ENCODE measurements at places on chromosomes 4 and X.

GRCh38 chr4:47852136-47852535, 14.3 kb upstream of the CORIN start:
- DNase-seq: no peak

- DNase-seq: no peak
Observed at GRCh38 chrX:145865082-145865481, 47.5 kb downstream of the SLITRK2 start.

DNA sequence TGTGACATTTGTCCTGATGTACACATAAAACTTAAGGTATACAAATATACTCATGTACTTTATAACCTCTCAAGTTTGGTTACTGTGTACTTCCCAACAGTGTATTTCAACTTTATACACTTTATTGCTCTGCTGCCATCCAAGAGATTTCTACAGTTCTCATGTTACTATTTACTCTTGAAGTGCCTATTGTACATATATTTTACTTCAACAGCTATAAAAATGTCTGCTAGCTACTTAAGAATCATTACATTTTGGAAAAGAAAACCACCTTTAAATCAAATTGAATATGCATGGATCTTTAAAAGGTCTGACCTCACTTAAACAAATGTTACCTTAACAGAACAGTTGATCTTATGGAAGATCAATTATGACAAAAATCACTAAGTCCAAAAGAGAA, 1056.4 kb downstream of the ADGRL3 start:
- no peak for DNase-seq

DNA sequence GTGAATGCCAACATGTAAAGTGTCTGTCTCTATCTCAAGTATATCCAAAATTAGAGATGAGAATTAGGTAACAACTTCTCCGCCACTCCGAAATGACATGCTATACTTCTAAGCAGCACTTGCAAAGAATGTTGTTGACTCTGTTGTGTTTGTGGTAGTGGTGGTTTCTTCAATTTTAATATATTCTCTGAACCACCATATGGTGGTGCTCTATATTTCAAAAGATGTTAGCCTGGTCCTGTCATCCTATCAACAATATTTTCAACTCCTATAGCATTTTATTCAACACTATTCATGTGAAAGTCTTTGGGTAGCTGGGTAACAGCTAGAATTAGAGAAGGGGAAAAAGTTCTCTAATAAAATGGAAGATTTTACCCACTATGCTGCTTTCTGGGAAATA, 1622.8 kb upstream of the IGFBP7 start:
- no peak for DNase-seq

DNA sequence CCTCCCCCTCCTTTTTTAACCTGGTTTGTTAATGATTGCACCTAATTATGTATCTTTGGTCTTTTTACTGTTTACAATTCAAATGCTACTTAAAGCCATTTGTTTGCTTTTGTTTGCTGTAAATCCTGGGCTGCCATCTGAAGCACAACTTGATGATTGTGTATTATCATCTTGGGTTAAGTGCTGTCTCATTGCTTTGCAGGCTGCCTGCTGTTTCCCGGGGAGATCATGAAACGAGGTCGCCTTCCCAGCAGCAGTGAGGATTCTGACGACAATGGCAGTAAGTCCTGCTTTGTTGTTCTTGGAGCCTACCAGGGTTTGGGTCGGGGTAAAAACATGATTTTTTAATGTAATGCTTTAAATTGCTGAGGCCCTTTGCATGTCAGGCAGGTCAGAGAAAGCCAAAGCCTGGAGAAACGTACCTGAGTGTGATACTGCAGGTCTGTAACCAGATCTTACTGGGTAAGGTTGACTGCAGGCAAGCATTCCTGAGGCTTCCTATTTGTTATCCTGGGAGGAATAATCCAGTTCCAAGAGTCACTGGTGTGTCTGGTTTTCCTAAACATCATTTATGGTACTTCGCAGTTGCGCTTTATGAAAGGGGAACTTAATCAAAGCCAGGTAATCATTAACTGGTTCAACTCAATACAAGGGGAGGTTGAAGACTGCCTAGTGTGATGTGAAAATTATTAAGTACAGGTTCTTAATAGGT, 22.2 kb downstream of the JADE1 start:
- no peak for DNase-seq

- DNase-seq: no peak
Observed at GRCh38 chrX:45774961-45775360, 574.3 kb upstream of the DIPK2B start.

DNA sequence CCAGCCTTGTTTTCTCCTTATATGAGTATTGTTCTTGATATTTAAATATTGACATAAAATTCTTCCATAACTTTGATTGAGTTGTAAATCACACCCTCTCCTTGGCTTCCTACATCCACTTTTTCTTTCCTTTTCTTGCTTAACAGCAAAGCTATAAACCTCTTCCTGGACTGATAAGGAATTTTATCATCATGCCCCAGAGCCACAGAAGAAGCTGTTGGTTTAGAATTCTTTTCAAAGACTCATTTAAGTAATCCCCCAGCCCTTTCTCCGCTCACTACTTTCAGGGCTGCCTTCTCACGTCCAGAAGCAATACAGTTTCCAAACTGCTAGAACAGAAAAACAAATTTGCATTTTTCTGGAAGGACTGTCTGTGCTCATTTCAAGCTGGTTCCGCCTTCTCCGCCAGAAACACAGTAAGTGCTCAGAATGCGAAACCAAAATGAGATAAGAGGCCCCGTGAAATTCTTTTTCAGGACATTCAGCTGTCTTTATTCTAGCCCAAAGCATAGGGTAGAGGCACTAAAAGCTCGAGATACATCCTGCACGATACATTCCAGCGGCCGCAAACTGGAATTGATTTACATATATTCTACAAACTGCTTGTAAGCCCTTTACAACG, 849 bp downstream of the MID1 start:
- DNase-seq: no peak

- no peak for DNase-seq
Observed at GRCh38 chr4:82038936-82039335, 334.9 kb downstream of the HNRNPD start.

- peak; percentile 4 for DNase-seq
Observed at GRCh38 chr4:179307297-179308136, 1865.3 kb upstream of the AGA start.

DNA sequence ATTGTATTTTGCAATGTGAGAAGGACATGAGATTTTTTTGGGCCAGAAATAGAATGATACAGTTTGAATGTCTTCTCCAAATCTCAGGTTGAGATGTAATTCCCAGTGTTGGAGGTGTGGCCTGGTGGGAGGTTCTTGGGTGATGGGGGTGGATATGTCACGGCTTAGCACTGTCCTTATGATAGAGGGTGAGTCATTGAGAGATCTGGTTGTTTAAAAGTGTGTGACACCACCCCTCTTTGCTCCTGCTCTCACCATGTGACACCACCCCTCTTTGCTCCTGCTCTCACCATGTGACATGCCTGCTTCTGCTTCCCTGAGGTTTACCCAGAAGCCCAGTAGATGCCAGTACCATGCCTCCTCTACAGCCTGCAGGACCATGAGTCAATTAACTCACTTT, 1226.9 kb downstream of the PCDH7 start:
- no peak for DNase-seq

DNA sequence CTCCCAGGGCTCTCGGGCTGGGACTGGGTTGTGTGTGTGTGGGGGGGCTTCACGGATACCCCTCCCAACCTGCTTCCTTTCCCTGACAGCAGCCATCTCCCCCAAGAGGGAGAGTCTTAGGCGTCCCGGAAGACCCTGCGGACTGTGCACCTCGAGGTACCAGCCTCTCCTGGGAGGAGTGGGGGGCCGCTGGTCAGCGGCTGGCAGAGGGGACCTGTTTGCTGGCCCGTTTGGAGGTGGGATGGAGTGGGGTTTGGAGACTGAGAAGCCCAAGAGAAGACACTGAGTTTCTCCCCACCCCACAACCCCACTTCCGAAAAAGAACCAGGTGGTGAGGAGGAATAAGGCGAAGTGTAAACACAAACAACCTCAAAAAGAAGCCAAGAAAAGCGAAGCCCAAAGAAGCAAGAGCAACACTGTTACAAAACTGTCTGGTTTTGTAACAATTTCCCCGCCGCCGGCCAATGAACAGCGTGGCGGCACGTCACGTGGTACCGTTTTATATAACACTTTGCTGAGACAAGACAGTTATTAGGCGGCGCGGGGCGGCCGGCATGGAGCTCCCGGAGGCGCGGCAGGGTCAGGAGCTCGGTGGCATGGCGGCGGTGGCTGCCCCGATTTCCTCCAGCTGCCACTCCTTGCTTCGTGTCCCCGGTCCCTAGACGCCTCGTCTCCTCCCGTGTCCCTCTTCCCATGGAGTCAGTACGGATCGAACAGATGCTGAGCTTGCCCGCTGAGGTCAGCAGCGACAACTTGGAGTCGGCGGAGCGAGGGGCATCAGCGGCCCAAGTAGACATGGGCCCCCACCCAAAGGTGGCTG, at the start of gene LONRF3:
Gene LONRF3, plus strand, starts transcription at position 531 of the 820 bp plus-strand sequence. Its CDS starts 163 bp downstream, at position 694.
- DNase-seq: peak; percentile 63

- DNase-seq: no peak
Observed at GRCh38 chr4:102663073-102663472, 97.7 kb downstream of the MANBA start.

- no peak for DNase-seq
Observed at GRCh38 chr4:26032142-26032541, 118.1 kb downstream of the SMIM20 start.

DNA sequence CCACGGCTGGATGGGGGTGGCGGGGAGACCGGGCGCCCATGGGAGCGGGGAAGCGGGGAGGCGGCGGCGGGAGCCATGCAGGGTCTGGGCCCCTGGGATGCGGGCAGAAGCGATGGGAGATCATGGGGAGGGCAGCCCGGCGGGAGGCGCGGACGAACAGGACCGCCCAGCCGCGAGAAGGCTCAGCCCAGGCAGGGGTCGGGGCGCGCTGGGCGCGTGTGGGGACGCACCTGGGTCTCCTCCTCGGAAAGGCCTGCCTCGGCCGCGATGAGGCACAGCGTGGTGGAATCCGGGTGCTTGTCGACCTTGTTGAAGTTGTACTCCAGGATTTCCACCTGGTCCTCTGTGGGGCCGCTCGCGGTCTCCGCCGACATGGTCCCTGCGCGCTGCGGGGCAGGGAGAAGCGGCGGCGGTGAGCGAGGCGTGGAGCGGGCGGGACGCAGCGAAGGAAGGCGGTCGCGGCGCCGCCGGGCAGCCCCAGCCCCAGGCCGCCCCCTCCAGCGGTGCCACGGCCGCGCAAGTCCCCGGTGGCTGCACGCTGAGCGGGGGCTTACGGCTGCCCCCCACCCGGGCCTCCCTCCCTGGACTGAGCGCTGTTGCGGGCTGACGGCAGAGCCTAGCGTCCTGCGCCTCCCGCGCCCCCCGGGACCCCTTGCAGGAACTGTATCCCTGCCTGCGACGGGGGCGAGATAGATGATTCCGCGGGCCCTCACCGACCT, 25.3 kb downstream of the HOPX start:
- no peak for DNase-seq

GRCh38 chrX:110432091-110432905, 73.7 kb downstream of the RTL9 start:
- no peak for DNase-seq

DNA sequence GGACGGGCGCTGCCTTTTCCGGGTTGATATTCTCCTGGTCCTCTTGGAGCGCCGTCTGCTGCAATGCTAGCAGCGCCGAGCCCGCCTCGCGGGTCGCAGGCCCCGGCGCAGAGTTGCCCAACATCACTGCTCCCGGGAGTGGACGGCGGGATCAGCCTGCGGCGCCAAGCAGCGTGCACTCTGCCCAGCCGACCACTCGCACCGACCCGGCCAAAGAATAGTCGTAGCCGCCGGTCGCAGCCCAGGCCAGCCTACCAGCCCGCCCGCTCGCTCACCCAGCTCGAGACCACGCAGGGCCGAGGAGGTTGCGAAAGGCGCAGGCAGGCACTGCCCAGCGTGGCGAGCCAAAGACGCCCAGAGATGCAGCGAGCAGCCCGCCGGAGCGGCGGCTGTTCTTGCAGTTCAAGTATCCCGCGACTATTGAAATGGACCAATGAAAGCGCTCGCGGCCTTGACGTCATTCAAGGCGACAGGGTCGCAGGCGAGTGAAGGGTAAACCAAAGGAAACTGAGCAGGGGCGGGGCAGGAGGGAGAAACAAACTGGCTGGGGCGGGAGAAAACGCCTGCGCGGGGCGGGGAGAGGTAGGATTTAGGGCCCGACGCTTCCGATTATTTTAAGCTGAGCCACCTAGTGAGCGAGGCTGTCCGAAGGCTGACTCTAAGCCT, at the start of gene CCNA2:
Gene CCNA2, minus strand, starts transcription at position 379 of the 666 bp plus-strand sequence. Its CDS starts 255 bp downstream, at position 124.
- DNase-seq: peak; percentile 97

DNA sequence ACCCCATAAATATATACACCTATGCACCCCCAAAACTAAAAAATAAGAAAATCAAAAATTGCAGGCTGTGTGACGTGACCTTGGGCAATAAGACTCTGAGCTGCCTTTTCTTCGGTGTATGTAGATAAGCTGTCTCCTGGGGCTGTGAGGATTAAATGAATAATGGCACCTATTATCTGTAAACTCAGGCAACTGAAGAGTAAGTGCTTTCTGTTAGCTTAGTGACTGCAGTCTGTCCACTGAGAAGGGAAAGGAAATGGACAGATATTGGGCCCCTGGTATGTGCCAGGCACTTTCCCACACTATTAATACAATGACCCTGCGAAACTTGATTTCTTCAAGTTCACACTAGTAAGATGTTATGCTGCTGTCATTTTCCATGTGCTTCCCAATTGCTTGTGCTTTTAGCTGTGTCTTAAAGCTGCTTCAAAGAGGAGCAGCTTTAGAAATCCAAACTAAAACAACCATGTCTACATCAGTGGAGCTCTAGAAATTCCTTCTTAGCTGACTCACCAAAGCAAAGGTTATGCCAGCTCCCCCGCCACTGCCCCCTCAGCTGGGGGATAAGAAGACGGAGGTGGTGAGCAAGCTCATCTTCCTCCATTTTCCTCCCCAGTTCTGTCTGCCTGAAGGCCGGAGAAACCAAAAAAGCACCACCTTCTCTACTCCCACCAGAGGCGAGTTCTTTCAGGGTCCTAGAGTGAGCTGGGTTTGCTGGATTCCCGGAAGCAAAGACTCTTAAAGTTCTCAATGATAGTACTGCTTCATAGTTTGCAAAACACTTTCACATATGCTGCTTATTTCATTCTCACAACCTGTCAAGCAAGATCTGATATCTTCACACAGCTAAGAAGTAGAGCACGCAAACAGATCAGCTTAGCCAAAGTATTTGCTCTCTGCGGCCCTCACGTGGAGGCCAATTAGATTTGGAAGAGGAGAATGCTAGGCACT, 8.8 kb upstream of the DGAT2L6 start:
- DNase-seq: no peak

Data from CD4-positive, alpha-beta T cell treated with Interleukin-15 for 4 hours (primary cell).